Bronchial smooth muscle cell (primary cell): ENCODE measurements at places on chromosomes 16 and 17. TPM values are rescaled to one million over a fixed set of nuclear protein-coding genes. Genes with fewer than 3 reads are reported as not detected.

CRHR1 gene
- not detected in 2 replicates for total RNA-seq

NPB gene
- total RNA-seq, result 0.26 and 0.63 TPM in 2 replicates

PIMREG gene
- 0.60 and 4.4 TPM in 2 replicates for total RNA-seq

SLFN12 gene
- total RNA-seq, result 16.7 and 32.0 TPM in 2 replicates

MYCBPAP gene
- 1.3 and 2.6 TPM in 2 replicates for total RNA-seq

XAF1 gene
- 27.4 and 42.6 TPM in 2 replicates for total RNA-seq

SGCA gene
- 0.26 and 0.47 TPM in 2 replicates for total RNA-seq

PRSS22 gene
- not detected in 2 replicates for total RNA-seq

CD300LF gene
- total RNA-seq, result not detected in 2 replicates

MARVELD3 gene
- total RNA-seq, result not detected in 2 replicates

CHD3 gene
- total RNA-seq, result 229 and 439 TPM in 2 replicates

TBC1D3C gene
- total RNA-seq, result 1.5 TPM in 1 of 2 replicates, not detected in the other

PPP1R27 gene
- total RNA-seq, result not detected in 2 replicates

CHMP6 gene
- total RNA-seq, result 9.8 and 12.0 TPM in 2 replicates

NME4 gene
- 47.2 and 78.2 TPM in 2 replicates for total RNA-seq

SLC38A8 gene
- total RNA-seq, result not detected in 2 replicates
